Muscle of back (tissue), 13 donors: ENCODE measurements at places on chromosomes 16 and 17.

GRCh38 chr16:9946022-9946720, 236.1 kb downstream of the GRIN2A start:
- peak; percentile 35 for DNase-seq

DNA sequence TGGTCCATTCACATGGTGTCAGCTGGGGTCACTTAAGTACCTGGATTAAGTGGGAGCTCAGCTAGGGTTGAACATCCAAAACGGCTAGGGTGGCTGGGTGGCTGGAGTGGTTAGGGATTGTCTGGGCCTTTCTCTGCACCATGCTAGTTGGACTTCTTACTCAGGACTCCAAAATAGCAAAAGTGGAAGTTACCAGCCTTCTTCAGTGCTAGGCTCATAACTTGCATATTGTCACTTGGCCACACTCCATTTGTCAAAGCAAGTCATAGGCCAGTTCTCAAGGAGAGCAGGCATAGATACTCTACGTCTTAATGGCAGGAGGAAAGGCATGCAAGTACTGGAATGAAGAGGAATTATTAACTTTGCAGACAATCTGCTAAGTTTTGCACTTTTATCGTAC, 69.7 kb downstream of the ESRP2 start:
- no peak for DNase-seq

GRCh38 chr17:51595826-51596398, 335.6 kb downstream of the UTP18 start:
- peak; percentile 72 for DNase-seq

DNA sequence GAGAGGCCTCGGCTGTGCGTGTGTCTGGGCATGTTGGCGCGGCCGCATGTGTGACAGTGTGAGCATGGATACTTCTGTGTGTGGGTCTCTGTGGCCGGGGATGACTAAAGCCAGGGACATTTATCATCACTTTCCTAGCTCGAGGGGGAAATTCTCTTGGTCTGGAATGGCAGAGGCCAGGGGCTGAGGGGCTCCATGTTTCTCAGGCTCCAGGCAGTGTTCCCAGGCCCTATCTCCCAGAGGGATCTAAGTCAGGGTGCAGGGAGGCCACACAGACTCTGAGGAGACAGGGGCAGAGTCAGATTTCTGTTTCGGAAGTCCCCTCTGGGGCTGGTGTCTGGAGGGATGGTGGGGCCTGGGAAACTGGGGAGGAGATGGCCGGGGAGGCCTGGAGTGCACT, 23.7 kb upstream of the SPNS2 start:
- no peak for DNase-seq

DNA sequence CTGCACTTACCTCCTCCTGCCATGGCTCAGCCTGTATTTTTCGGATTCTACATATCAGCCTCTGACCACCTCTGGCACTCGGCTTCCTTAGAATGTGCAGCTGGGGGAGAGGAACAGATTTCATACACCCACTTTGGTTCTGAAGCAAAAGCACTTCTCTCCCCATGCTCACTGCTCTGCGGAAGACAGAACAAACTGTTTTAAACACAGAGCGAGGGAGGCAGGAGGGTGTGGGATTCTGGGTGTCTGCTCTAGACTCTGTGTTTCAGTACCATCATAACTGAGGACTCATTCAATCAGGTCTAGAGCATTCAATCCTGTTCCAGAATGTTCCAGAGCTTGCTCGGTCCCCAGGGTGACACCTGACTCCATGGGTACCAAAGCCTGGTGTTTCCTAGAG, 239.1 kb downstream of the GRIN2A start:
- DNase-seq = no peak

- no peak for DNase-seq
These were observed 20.6 kb upstream of the ARHGAP17 start for GRCh38 chr16:25035494-25036405.

DNA sequence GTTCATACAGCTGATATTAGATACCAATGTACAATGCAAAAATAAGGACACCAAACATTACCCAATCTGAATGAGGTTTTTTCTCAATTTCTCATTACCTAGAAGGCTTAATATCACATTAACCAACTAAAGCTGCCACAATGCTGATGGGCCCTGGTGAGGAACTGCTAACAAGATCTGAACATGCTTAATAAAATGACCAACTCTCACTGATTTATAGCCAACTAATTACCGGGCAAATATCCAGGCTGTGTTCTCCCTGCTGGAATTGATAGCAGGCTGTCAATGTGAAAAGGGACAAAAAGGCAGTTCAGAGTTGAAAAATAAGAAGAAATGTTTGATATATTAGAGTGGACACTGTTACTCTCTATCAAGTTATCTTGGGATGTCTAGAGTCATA, 124.6 kb downstream of the TOX3 start:
- no peak for DNase-seq

GRCh38 chr16:81005610-81006161, 999 bp downstream of the CMC2 start:
- no peak for DNase-seq

DNA sequence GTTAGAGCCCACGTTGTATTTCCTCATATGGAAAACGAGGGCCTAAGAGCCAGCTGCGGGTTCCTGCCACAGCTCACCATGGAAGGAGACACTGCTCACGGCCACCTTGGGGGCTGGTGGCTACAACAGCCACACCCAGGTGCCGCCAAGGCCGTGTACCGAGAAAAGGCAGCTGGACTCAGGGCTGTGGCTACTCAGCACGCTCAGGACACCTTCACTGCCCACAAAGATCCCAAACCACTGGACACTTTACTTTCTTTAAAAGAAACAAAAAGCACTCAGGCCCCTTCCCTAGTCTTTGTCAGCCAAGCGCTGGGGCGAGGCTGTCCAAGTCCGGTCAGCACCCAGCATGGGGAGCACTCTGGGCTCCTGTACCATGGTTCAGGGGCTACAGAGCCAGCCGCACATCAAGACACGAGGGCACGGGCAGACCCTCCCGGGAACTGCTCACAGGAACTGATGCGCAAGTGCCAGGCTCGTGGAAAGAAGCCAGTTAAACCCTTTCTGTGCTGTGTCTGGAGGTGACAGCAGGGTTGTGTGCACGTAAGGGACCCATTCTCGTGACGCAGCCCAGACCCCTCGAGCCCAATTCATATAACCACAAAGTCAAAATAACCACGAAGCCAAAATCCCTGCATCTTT, 18.5 kb downstream of the SLC16A3 start:
- DNase-seq = no peak

DNA sequence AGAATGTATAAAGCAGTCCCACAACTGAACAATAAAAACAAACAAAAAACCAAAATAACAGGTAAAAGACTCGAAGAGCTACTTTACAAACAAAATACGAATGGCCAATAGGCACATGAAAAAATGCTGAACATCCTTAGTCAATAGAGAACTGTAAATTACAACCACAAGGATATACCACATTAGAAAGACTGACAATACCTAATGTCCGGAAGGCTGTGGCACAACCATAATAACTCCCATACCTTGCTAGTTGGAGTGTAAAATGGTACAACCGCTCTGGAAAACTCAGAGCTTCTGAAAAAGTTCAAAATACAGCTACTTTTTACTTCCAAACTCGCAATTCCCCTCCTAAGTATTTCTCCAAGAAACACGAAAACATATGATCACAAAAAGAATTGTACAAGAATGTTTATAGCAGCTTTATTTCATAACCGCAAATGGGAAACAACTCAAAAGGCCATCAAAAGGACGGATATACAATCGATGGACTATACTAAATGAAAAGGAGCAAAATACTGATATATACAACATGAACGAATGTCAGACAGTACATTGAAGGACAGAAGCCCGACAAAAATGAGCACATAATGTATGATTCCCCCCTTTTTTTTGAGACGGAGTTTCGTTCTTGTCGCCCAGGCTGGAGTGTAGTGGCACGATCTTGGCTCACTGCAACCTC, 2.3 kb downstream of the TP53 start:
- DNase-seq = no peak

GRCh38 chr17:43316522-43317142, 82.2 kb upstream of the ARL4D start:
- no peak for DNase-seq

DNA sequence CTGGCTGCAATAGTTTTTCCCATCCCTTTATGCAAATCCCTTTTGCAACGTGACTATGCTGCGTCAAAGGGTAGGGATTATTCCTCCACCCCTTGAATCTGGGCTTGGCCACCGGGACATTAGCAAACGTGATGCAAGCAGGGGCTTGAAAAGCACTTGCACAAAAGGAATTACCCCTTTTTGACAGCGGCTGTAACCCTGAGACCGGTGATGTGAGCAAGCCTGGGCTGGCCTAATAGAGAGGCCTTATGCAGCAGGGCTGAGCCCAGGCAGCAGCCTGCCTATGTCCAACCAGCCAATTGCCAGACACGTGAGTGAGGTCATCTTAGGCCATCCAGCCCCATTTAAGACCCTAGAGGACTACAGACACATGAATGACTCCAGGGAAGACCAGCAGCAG, 30.4 kb upstream of the PAFAH1B1 start:
- no peak for DNase-seq

GRCh38 chr16:85145188-85145587, 32.9 kb upstream of the CIBAR2 start:
- no peak for DNase-seq

DNA sequence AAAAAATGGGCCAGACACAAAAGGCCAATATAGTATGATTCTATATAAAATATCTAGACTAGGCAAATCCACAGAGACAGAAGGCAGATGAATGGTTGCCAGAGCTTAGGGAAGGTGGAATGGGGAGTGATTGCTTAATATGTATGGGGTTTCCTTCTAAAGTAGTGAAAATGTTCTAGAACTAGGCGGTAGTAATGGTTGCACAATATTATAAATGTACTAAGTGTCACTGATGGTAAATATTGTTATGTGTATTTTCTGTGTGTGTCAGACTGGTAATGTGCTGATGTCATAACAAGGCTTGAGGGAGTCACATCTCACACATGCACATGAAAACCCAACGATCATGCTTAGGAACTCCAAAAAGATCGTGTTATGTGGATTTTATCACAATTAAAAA, 106.9 kb upstream of the SIAH1 start:
- DNase-seq = no peak

DNA sequence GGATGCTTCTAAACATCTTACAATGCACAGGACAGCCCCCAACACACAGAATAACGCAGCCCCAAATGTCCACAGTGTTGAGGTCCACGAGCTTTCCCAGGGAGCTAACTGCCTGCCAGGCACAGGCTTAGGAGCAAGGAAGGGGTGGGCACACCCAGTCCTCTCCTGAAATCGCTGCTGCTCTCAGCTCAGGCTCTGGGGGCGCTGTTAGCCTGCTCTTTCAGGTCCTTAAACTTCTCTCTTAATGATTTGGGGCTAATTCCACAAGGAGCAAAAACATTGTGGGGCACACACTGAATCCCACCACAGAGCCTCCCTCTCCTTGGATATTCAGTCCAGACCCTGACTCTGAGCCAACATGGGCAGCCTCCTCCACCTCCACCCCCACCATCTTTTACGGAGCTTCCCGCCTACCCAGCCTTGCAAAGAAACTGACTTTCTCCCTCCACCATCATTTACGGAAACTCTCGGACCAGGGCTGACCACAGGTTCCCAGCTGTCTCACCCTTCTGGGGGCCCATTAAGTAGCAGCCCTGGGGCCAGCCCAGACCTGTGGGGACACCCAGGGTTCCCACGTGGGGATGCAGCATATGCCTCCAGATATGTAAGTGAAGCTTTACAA, 1.1 kb downstream of the CD300H start:
- no peak for DNase-seq

- no peak for DNase-seq
These were observed 67.8 kb downstream of the GRIN2A start for GRCh38 chr16:10114409-10114808.

DNA sequence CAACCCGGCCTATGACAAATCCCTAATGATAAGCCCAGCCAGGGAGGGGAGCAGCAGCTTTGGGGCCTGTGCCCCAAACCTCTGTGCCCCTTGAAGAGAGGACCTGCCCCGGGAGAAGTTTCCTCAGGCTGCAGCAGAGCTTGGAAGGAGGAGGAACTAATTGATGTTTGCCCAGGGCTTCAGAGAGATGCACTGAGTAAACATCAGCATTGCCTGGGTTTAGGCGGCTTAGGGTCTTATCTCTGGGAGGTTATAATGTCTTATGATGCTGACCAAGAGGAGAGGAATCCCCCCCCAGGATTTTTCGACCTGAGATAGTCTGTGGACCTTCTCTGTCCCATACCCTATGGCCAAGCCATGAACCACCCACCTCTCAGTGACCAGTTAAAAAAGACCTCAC, 148.7 kb upstream of the SDK2 start:
- no peak for DNase-seq

DNA sequence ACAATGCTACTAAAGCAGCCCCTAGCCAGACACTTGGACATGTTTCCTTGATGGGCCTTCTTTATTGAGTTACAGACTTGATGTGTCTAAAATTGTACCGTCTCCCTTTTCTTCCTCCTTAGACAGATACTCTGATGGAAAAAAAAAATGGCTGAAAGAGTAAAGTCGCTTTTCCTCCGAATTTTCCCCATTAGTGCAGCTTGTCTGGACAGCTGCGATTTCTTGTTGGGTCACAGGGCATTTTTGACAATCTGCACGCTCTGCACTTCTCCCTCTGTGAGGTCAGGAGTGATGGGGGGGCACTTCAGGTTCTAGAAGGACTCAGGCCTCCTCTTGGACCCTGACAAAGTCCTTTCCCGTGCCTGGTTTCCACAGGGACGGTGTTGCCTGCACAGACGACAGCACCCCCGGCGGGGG, 968 bp upstream of the PRKAR1A start:
- no peak for DNase-seq

- no peak for DNase-seq
These were observed 8.7 kb upstream of the SLC7A5 start for GRCh38 chr16:87877942-87878507.

DNA sequence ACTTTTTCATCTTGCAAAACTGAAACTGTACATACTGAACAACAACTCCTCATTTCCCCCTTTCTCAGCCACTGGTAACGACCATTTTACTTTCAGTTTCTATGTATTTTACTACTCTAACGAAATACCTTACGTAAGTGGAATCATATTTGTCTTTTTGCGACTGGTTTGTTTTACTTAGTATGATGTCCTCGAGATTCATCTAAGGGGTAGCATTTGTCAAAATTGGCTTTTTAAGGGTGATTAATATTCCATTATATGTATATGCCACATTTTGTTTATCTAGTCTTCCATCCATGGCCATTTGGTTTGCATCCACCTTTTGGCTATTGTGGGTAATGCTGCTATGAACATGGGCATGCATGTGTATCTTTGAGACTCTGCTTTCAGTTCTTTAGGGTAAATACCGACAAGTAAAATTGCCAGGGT, 10.4 kb downstream of the KPNB1 start:
- no peak for DNase-seq

- DNase-seq = no peak
These were observed 833.4 kb upstream of the GOT2 start for GRCh38 chr16:59567496-59567895.

- no peak for DNase-seq
These were observed 6.2 kb upstream of the CCL18 start for GRCh38 chr17:36057911-36058310.

DNA sequence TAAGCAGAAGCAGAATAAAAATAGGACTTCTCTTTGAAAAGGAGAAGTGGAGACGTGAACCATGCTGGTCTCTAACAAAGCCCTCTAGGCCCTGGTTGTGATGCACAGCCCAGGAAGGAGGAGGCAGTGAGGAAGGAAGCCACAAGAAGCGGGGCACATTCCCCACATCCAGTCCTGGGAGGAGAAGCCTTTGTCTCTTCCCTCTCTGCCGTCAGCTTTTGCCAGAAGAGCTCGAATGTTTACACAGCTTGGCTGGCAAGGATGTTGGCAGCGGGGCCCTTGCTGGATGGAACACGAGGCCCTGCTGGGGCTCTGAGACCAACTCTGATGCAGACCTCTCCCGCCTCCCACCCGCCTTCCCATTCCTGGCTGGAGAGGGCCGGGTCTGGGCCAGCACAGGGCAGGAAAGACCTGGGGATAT, 91.3 kb downstream of the MAF start:
- peak; percentile 34 for DNase-seq
